ENCODE measurements at places on chromosomes 1 and 21.
A peak's percentile ranks its signal among the peaks of the same experiment; 100 is the strongest.

- DNase-seq: no peak
Measured at GRCh38 chr1:70542856-70543255, 131.8 kb downstream of the CTH start.

- no peak for DNase-seq
Measured at GRCh38 chr1:224383218-224383617, 26.5 kb downstream of the CNIH4 start.

DNA sequence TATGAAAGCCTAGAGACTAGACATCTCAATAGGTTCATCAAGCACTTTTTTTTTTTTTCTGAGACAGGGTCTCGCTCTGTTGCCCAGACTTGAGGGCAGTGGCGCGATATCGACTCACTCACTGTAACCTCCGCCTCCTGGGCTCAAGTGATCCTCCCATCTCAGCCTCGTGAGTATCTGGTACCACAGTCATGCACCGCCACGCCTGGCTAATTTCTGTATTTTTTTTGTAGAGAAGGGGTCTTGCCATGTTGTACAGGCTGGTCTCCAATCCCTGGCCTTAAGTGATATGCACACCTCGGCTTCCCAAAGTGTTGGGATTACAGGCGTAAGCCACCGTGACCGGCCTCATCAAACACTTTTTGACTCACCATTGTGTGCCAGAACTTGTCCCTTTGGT lies 613 bp upstream of the GPATCH4 start:
- no peak for DNase-seq

DNA sequence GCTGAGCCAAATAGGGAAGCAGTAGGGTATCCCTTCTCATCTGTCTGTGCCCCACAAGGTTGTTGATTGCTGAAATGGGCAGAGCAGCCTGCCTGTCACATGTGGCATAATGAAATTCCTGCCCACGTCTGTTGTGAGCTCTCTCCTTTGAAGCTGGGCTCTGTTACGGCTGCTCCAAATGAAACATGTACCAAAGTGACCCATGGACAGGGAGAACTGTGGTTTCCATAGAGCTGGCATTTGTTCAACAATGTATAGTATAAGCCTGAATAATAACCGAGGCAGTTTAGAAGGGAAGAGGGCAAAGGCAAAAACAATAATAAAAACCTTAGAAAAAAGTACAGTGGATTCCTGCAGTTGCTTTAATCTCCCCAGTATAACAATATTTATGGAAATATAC lies 149.7 kb downstream of the LYPLAL1 start:
- DNase-seq: no peak

GRCh38 chr1:54813485-54814125 lies 12.5 kb upstream of the TTC22 start:
- DNase-seq: no peak

GRCh38 chr1:66641891-66642473 lies 108.0 kb downstream of the SGIP1 start:
- DNase-seq: no peak

DNA sequence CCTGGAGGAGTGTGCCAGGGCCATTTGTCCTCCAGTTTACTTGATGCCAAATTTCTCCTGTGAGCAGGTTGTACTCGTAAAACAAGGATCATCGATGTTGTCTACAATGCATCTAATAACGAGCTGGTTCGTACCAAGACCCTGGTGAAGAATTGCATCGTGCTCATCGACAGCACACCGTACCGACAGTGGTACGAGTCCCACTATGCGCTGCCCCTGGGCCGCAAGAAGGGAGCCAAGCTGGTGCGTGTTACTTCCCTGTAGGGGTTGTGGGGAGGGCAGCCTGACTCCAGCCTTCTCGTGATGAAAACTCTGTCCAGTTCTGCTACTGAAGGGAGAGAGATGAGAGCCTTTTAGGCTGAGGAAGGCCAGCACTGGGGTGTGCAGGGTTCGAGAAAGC lies 2.2 kb downstream of the RPS8 start:
- DNase-seq: no peak

DNA sequence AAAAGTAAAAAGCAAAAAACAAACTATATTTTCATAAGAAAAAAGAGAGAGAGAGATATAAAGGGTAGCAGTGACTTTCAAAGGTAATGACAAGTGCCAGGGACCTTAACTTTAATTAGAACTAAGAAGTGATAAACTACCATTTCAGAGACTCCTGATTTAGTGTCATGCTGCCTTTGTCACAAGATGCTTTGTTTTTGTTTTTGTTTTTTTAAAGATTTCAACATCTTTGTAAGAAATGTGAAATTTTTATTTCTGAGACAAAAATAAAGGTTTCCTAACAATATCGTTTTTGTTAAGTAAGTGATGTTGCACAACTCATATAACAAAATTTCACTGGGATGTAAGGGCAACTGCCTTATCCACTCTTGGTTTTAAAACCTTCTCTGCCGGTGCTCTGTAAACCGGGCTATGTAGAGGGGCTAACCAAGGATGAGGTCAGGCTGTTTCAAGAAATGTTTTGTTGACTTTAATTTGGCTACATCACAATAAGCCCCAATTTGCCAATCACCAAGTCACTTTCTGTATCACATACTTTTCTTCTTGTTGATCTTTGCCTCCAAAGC lies 35.2 kb upstream of the SYT2 start:
- DNase-seq: no peak

DNA sequence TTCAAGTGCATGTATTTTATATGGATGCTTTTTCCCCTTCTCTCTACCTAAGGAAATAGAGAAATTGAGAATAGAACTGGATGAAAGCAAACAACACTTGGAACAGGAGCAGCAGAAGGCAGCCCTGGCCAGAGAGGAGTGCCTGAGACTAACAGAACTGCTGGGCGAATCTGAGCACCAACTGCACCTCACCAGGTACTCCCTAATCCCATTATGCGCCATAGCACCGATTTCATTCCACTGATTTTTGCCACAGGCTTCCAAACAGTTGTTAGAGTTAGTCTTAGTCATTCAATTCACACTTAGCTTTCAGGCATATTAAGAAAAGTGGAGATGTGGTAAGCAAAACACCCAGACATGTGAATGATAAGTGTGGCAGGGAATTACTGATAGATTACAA lies 122.8 kb downstream of the SDCCAG8 start:
- no peak for DNase-seq

GRCh38 chr1:98253145-98253544 lies 332.3 kb upstream of the DPYD start:
- DNase-seq: no peak

DNA sequence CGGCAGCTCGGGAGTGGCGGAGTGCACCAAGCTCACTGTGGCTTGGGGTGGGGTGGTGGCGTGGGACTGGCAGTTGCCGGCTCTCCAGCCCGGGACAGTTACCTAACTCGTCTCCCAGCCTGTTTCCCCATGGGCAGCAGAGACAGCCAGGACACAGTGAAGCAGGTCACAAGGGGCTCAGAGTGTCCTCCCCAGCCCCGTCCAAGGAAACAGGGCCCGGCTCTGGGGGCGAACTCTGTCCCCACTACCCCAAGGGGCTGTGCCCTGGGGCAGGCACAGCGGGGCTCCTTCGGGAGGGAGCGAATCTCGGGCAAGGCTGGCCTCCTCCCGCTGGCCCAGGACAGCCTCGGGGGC lies 759 bp downstream of the GPR157 start:
- peak; percentile 61 for DNase-seq

GRCh38 chr1:21317035-21317689 lies 26.9 kb upstream of the ECE1 start:
- peak; percentile 80 for DNase-seq

DNA sequence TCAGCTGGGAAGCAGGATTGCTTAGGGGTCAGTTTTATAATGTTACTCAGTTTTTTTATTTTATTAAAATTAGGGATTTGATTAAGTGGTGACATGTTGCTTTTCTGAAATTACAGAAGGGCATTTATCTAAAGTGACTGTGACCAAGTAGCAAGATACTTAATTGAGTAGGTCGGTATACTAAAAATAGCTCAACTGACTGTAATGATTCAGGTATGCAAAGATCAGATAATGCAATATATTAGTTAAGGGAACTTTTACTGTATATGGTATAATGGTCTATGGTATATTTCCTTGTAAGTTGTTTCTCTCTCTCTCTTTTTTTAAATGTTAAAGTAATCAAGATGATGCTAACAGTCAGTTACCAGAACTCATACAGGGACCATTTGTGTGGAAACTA lies 26.2 kb downstream of the RLF start:
- no peak for DNase-seq

DNA sequence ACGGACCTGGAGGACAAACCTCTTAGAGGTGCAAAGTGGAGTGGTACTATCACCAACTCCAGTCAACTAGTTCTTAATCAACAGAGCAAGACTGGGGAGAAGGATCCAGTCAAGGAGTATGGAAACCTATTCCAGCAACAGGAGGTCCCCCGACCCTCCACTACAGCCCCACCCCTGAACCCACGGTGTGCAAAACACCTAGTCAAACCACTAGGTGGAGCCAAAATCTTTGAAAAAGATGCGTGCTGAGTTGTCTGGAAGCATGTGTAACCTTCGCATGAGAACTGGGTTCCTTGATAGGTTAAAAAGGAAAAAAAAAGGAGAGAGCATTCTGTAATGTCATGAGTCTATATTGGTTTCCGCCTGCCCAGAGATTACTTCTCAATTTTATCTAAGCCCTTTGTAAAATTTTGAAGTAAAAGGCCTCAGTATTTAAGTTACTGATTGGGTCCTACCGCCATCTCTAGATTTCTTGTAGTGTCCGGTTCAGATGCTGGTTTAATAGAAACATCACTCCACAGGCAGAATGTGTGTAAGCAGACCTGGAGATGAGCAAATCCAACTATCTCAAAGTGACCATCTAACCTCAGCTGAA lies 81.9 kb upstream of the HAO2 start:
- DNase-seq: no peak

DNA sequence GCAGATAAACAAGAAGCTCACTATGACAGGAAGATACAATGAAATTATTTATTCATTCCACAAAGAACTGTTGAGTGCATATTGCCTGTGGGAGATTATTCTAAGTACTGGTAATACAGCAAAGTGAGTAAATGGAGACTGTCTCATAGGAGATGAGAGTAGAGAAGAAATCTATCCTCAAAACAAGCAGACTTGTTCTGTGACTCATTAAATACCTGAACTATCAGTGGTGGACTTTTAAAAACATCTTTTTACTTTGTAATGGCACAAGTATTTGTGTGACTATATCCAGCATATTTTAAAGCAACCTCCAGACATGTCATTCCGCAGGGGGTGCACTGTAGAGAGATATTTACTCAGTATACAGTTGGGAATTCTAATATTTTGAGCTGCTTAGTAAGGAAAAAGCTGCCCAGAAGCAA lies 259.2 kb downstream of the FMN2 start:
- DNase-seq: no peak

DNA sequence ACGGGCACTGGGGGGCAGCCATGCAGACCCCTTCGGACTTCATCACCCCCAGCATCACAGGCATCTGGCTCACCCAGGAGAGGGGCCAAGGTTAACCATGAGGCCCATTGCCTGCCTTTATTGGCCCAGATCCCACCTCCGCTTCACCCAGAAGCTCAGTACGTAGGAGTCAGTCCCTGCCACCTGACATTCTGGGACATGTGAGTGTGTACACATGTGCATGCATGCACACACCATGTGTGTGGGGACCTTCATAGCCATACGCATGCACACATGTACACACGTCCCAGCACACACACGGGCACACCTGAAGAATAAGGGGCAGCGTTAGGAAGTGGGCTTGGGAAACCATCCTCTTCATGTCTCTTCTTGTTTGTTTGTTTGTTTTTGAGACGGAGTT lies 24.1 kb upstream of the TRAPPC10 start:
- no peak for DNase-seq

GRCh38 chr21:35324372-35325220 lies 275.5 kb upstream of the RUNX1 start:
- no peak for DNase-seq

- DNase-seq: no peak
Measured at GRCh38 chr1:1013922-1014648, 788 bp downstream of the ISG15 start.

- DNase-seq: no peak
Measured at GRCh38 chr1:209411491-209411929, 172.0 kb upstream of the CAMK1G start.

GRCh38 chr21:28200726-28201125 lies 792.0 kb downstream of the LTN1 start:
- no peak for DNase-seq

DNA sequence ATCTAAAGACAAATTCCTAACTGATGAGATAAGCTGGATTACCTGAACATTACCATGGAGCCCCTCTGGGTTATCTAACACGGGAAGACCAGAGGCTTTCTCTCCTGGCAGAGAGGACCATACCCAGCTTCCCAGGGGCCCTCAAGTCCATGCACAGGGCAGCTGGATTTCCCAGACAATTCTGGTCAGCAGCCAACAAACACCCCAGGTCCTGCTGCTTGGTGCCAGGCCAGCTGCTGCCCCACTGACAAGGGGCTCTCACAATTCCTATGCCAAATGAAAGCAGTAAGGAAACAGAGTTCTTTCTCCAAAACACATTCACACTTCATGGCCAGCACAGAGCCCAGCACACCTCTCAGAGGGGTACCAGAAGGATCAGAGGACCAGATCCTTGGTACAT lies 114.2 kb downstream of the HLCS start:
- DNase-seq: no peak

- DNase-seq: no peak
Measured at GRCh38 chr1:29971703-29972102, 735.4 kb downstream of the PTPRU start.
